BE2C (cell line): ENCODE measurements at places on chromosomes 4 and X.

GRCh38 chr4:118848242-118848641 lies 12.3 kb upstream of the SEC24D start:
- DNase-seq = no peak

DNA sequence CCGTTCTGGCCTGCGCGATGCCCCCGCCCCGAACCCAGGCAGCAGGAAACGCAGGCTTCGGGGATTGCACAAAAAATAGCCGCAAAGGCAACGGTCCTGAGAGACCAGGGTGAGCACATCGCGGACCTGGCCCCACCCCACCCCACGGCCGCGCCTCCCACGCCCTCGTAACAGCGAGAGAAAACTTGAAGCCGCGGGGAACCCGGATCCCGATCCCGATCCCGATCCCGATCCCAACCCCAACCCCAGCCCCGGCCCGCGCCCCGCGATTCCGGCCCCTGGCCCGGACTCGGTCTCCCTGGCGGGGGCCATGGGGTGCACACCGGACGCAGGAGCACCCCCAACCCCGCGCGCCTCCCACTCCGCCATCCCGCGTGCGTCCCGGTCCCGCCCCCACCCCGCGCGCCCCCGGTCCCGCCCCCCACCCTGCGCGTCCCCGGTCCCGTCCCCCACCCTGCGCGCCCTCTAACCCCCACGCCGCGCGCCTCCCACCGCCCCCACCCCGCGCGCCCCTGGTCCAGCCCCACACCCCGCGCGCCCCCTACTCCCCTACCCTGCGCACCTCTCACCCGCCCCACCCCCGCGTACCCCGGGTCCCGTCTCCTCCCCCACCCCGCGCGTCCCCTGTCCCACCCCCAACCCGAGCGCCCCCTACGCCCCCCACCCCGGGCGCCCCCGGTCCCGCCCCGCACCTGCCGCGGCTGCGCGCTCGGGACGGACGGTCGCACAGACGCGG lies 29.0 kb downstream of the NOP14 start:
- no peak for DNase-seq

GRCh38 chr4:138003248-138003647 lies 238.9 kb downstream of the SLC7A11 start:
- DNase-seq = no peak

DNA sequence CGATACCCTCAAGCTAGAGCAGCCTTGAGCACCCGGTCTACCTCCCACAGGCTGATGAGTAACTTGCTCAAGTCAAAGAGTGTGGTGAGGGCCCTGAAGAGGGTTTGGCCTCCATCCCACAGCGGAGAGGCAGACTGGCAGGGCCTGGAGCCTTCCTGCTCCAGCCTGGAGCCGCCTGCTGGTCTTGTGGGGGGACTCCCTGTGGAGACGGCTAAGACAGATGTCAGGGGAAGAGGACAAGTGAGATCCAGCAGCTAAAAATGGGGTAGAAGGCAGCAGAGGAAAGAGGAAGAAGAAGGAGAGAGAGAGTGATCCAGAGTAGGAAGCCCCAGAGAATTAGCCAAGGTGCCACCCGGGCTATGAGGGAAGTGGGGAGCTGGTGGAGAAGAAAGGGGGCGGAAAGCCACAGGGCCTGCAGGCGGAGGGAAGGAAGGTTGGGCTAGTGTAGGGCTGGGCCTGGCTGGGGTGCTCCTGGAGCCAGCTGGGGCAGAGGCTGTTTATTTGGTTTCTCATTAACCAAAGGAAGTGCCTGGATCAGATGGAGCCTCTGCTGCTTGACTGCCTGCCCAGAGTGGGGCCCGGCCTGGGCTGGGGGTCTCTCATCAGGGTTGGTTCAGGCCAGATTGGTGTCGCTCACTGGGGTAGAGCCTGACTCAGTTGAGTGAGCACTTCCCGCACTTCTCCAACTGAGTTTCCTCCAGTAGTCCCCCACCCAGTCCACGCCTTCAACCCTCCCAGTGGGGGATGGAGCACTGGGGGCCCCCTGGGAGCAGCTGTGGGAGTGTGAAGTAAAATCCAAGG lies 14.2 kb downstream of the EFNB1 start:
- DNase-seq = no peak

DNA sequence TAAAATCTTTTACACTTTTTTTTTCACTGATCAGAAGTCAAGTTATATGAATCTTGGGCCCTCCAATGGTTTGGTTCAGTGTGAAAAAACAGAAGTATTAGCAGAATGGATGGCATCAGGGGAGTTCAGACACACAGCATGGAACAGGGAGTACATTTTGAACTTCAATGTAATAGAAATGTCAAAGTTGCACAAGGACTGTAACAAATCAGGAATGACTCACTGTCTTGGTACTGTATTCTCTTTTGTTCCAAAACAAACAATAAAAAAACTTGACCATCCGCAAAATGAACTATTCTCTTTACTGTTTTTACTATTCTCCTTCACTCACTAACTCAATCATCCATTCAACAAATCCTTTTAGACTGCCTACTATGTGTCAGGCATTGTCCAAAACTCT lies 401.0 kb downstream of the FSTL5 start:
- DNase-seq = no peak

GRCh38 chrX:40285876-40286275 lies 188.1 kb upstream of the BCOR start:
- DNase-seq = no peak

GRCh38 chr4:26807330-26807729 lies 53.3 kb upstream of the STIM2 start:
- no peak for DNase-seq

DNA sequence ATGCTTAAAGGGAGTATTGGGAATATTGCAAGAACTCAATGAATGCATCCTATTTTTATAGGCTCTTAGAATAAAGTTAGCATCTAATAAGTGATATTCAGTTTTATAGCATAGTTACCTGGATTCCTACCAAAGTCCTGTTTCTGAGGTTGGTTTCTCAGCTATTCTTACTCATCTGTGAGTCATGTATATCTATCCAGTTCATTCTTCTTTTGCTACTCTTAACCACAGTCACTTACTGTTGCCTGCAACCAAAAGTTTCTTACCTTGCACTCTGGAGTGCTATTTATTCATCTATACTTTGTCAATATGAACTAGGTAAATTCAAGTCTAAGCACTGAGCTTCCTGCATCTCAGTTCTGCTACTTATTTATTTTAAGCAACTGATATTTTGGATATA lies 322.5 kb downstream of the HS3ST1 start:
- no peak for DNase-seq

DNA sequence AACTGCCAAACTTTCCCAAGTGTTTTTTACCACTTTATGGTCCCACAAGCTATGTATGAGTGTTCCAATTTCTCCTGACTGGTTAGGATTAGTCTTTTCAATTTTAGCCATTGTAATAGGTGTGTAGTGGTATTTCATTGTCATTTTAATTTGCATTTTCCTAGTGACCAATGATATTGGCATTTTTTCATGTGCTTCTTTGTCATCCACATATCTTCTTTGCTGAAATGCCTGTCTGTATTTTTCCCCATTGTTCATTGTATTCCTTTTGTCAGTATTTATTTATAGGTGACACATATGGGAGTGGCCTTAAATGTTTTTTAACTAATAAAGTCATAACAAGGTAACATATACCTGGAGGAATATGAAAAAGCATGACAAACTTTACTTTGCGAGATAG lies 9.2 kb upstream of the UBE2D3 start:
- no peak for DNase-seq

GRCh38 chr4:142952821-142953580 lies 106.9 kb upstream of the INPP4B start:
- no peak for DNase-seq

DNA sequence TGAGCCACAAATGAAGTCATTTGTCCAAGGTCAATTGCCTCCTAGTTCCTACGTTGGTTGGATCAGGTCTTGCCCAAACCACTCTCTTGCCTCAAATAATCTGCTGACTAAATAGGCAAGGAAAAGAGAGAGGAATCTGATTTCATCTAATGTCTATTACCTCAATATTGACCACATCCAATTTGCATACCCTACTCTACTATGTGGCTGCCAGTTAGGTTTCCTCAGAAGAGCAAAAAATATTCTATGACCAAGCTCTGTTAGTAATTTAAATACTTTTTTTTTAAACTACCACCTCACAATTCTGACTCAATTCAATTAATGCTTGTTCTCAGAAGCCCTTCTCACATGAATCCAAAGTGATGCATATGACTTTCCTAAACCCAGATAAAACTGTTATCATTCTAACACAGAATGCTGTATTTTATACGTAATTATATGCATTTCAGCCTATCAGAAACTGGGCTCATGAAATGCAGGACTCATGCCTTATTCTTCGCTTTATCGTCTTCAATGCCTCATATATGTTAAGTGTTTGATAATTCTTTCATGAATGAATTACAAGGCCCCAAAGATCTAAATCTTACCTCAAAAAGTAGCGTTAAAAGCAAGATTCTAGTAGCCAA lies 98.6 kb downstream of the HUWE1 start:
- no peak for DNase-seq

GRCh38 chrX:50103176-50103575 lies 97.6 kb downstream of the AKAP4 start:
- DNase-seq = no peak

DNA sequence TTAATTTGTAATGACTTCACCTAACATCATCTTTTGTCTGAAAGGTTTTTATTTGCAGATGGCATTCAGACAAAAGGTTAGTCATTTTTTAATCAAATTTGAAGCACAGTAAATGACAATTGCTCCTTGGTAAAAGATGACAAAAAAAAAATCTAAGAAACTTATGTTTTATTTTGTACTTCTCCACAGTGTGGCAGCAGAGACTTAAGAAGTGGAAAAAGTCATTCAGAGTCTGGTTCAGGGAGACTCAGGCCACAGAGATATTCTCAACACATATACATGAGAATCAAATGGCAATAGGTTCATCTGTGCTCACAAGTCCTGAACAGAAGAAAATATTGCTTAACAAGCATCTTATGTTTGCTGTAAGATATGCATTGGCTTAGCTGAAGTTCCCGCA lies 436.2 kb downstream of the KCNIP4 start:
- peak; percentile 40 for DNase-seq

GRCh38 chr4:185399466-185399865 lies 2.8 kb downstream of the ANKRD37 start:
- DNase-seq = no peak

DNA sequence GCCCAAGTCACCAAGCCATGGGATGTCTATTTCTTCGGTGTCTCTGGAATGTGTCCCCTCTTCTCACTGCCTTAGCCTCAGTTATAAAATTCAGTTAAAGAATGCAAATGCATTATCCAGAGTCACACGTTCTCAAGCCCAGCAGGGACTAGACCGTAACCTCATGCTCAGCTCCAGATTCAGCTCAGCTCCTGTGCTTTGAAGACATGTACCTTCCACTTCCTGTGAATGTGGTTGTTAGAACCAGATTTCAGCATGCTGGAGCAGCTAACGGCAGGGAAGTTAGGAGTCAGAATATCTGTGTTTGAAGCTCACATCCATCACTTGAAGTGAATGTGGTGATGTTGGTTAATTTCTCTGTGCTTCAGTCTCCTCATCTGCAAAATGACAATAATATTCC lies 26.7 kb downstream of the GEMIN8 start:
- no peak for DNase-seq

DNA sequence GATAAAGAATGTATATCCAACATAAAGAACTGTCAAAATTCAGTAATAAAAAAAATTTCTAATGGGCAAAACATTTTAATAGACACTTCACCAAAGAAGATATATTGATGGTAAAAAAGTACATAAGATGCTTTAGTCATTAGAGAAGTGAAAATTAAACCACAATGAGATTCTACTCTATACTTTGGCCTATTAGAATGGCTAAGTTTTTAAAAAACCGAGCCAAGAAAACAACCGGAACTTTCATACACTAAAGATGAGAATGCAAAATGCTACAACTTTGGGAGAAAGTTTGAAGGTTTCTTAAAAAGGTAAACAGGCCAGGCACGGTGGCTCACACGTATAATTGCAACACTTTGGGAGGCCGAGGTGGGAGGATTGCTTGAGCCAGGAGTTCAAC lies 20.8 kb downstream of the CNOT6L start:
- DNase-seq = no peak

DNA sequence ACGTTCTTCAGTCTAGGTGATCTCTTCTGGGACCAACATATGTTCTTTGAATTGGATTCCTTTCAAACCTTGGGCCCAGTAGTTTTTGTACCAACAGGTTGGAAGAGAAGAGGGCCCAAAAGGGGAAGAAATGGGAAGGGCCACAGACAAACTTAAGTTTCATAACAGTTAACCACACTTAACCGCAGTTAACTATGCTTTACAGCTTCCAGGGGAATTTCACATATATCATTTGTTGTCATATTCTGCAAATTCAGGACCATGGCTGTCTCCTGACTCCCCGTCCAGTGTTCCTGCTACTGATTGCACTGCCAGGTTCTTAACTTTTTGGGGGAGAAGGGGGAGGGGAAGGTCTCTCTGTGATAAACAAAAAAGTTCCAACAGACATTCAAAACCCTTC lies 34.6 kb downstream of the RTL5 start:
- no peak for DNase-seq

GRCh38 chrX:48472851-48473703 lies 2.9 kb upstream of the FTSJ1 start:
- DNase-seq = no peak

DNA sequence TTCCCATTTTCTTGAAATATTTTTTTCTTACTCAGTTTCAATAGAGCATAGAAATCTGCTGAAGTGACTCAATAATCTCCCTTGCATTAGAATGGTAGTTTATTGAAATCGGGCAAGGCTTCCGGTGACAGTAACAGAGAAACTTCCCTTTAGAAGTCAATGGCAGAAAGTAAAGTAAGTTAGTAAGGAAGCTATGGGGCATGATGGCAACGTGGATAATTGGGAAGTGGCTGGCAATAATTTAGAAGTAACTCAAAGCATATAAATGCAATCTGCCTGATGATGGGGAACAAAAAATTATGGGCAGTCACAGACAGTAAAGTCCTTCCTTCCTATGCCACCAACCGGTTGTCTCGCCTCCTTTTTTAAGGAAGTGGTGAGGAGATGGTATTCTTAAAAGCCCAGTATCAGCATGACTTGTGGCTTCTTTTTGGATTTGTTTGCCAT lies 7.6 kb downstream of the CYBB start:
- no peak for DNase-seq

DNA sequence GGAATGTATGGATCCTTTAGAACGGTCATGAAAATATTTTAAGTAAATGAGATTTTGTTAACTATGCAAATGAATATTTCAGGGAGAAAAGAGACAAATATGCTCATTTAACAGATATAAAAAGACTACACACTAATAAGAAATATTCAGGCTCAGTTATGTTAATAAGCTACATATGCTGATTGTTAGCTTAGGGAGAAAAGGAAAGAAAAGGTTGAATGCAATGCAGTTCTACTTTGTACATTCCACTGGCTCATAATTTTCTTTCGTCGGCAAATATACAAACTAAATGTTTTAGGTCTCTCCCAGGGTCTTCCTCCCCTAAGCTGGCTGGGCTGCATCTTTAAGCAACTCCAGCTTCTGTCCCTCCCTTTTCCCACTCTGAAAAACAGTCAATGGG lies 2.7 kb upstream of the RTL3 start:
- no peak for DNase-seq

DNA sequence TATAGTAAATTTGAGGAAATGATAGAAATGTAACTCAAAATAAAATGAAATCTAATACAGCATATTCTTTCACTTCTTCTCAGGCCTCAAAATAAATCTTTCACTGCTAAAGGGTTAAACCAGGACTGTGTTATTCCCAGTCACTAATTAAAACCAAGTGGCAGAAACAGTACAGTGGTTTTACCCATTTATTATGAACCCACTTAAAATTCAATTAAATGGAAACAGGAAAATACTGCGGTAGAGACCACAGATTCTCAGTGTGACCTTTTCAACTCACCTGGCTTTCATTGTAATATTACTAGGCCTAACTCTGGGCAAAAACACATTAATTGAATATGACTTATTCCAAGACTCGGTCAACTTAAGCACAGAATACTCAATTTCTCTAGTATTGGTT lies 176.5 kb upstream of the DKK2 start:
- no peak for DNase-seq
